WTC11 (cell line): ENCODE measurements at places on chromosomes 1 and 21. TPM values are rescaled to one million over a fixed set of nuclear protein-coding genes. Genes with fewer than 3 reads are reported as not detected.

Gene RAB3B
- 33.7 to 36.9 TPM (median 34.1 TPM) in 3 replicates for total RNA-seq

Gene OR2G6
- not detected in 3 replicates for total RNA-seq

Gene IGSF8
- total RNA-seq: 86.7 to 101 TPM (median 95.1 TPM) in 3 replicates

Gene SETDB1
- 48.1 to 53.1 TPM (median 48.8 TPM) in 3 replicates for total RNA-seq
